Osteocyte (in vitro differentiated cells): ENCODE measurements at places on chromosomes 16 and 17. TPM values are rescaled to one million over a fixed set of nuclear protein-coding genes. Genes with fewer than 3 reads are reported as not detected.

- no peak overlapping the region for H3K27ac ChIP-seq
- DNase-seq: no peak
- peaks cover 28% of the 10 kb centered on the region for H3K27me3 ChIP-seq
Measured at GRCh38 chr16:49994006-49994405, 31.0 kb upstream of the CNEP1R1 start.

DNA sequence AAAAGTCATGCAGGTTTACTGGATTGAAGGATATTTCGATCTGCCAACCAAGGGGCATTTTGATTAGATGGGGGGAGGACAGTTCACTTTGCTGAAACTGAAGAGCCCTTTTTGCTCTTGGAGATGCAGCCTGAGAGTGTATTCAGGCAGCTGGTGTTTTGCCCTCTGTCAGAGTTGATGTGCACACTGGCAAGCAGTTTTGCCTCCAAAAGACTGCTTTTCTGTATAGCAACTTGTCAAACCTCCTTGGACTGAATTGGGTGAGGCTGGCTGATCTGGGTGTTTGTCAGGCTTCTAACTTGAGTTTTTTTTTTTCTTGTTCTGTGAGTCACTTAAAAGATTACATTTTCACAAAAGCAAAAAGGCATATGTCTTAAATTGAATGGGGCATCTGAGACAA, 22.6 kb upstream of the ANKFN1 start:
- no peaks in the 10 kb centered on the region for H3K36me3 ChIP-seq
- H3K4me1 ChIP-seq: no peaks in the 10 kb centered on the region
- DNase-seq: no peak
- no peak overlapping the region for H3K4me3 ChIP-seq

DNA sequence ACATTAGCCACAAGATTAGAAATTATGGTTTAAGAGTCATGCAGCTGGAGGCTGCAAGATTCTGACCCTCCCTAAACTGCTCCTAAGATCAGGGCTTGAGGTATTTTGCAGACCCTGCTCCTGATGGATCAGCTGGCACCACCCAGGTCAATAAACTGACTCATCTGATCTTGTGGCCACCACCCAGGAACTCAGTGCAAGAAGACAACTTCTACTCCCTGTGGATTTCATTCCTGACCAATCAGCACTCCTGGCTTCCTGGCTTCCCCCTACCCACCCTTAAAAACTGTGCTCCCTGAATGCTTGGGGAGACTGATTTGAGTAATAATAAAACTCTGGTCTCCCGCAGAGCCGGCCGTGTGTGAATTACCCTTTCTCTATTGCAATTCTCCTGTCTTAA, 25.0 kb upstream of the MILR1 start:
- H3K36me3 ChIP-seq: no peaks in the 10 kb centered on the region
- no peak overlapping the region for H3K27ac ChIP-seq
- H3K4me1 ChIP-seq: peaks cover 10% of the 10 kb centered on the region
- DNase-seq: no peak

Gene GRIN2C
- 0.10 and 0.13 TPM in 2 replicates for total RNA-seq

GRCh38 chr17:44039829-44040635, 25.3 kb upstream of the TMEM101 start:
- no peak overlapping the region for H3K4me3 ChIP-seq
- H3K27ac ChIP-seq: peak overlapping the region; percentile 18
- DNase-seq: no peak
- no peaks in the 10 kb centered on the region for H3K27me3 ChIP-seq
- peaks cover 9% of the 10 kb centered on the region for H3K4me1 ChIP-seq
